ENCODE measurements at places on chromosomes 1 and 21. TPM values are rescaled to one million over a fixed set of nuclear protein-coding genes. Genes with fewer than 3 reads are reported as not detected.

- no peaks in the 10 kb centered on the region for H3K27me3 ChIP-seq
- peaks cover 4% of the 10 kb centered on the region for H3K36me3 ChIP-seq
- H3K4me3 ChIP-seq, result no peak overlapping the region
- no peak for DNase-seq
- no peak overlapping the region for H3K27ac ChIP-seq
- H3K4me1 ChIP-seq, result peaks cover 14% of the 10 kb centered on the region
Observed at GRCh38 chr1:164630626-164631396, 71.8 kb downstream of the PBX1 start.

DNA sequence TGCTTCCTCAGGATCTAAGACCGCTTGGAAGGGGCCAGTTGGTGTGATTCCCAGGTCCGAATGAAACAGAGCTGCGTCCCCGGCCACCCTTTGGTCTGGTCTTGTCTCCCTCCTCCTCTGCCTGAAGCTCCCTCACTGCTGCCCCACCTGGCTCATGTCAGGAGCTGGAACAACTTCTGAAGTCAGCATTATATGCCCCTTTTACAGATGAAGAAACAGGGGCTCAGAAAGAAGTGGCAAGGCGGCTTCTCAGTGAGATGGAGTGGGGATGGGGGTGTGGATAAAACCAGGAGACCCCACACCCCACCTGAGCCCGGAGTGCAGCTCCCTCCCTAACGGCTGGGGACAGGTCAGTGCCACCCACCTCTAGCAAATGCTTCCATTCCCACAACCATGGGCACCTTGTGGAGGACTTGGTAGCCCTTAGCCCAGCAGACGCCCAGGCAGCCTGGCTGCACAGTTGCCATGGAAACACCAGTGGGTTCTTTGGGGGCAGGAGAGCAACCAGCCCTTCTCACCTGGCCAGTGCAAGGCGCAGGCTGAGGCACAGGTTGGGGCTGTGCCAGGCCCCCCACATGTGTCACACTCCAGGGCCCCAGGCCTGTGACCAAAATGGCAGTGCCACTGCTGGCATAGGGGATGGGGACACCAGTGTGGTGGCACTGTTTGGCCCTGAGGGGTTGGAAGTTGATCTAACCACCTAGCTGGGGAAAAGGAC, 31.9 kb upstream of the ECE1 start:
- no peaks in the 10 kb centered on the region for H3K27me3 ChIP-seq
- no peak overlapping the region for H3K27ac ChIP-seq
- no peaks in the 10 kb centered on the region for H3K36me3 ChIP-seq
- DNase-seq, result peak; percentile 65
- peaks cover 18% of the 10 kb centered on the region for H3K4me1 ChIP-seq

Gene FGR
- not detected for total RNA-seq

Gene UCK2
- total RNA-seq, result 77.9 TPM

Gene C1orf226
- total RNA-seq, result 11.5 TPM

- no peaks in the 10 kb centered on the region for H3K36me3 ChIP-seq
- H3K4me3 ChIP-seq, result peak overlapping the region; percentile 69
- H3K27ac ChIP-seq, result no peak overlapping the region
- no peak for DNase-seq
Observed at GRCh38 chr1:33182401-33182841, 578 bp upstream of the TRIM62 start.

GRCh38 chr1:236425031-236425663, 31.1 kb downstream of the EDARADD start:
- DNase-seq, result peak; percentile 34
- H3K4me3 ChIP-seq, result no peak overlapping the region
- no peak overlapping the region for H3K27ac ChIP-seq
- peaks cover 10% of the 10 kb centered on the region for H3K36me3 ChIP-seq

DNA sequence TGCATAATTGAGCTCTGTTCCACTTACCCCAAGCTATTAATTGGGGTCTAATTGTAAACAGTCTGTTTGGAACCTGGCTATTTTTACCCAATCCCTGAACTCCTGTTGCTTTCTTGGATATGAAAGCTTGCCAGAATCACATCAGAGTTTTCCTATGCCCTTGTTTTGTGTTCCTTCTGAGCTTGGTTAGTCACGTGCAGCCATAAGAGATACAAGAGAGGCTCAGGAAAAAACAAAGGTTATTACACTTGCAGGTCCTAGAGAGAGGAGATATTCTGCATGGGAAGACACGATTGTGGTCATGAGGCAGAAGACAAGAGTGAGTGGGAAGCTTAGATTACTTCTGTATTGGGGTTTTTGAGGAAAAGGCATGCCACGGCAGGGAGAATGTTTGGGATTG, 46.0 kb upstream of the RGL1 start:
- H3K4me1 ChIP-seq, result peaks cover 3% of the 10 kb centered on the region
- H3K27me3 ChIP-seq, result no peaks in the 10 kb centered on the region
- H3K27ac ChIP-seq, result no peak overlapping the region
- DNase-seq, result no peak
- H3K4me3 ChIP-seq, result no peak overlapping the region

DNA sequence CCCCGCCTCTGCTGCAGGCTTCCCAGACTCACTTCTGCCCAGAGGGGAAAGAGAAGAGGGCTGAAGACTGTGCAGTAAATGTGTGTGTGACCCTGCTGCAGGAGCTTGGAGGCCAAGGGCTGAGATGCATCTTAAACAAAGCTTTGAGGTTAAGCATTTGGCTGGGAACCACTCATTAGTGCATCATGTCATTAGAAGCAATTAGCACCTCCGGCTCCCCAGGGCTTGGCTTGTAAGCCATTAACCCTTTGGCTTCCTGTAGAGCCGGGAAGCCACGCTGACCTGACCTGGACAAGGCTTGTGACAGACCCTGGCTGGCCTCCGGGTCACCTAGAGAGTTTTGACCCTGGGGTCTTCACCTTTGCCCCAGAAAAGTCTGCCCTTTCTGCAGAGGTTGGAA, 77.0 kb downstream of the CSMD2 start:
- no peaks in the 10 kb centered on the region for H3K4me1 ChIP-seq
- no peak for DNase-seq
- H3K4me3 ChIP-seq, result no peak overlapping the region
- H3K36me3 ChIP-seq, result peaks cover 56% of the 10 kb centered on the region
- H3K27me3 ChIP-seq, result no peaks in the 10 kb centered on the region

Data from H9 (cell line).